Stomach (tissue), 19 donors: ENCODE measurements at places on chromosomes 1 and 21. TPM values are rescaled to one million over a fixed set of nuclear protein-coding genes. Genes with fewer than 3 reads are reported as not detected.

The ARMH1 gene
- 3.7 TPM for total RNA-seq

The LCE2A gene
- not detected for total RNA-seq

The TRAF3IP3 gene
- 9.6 TPM for total RNA-seq

DNA sequence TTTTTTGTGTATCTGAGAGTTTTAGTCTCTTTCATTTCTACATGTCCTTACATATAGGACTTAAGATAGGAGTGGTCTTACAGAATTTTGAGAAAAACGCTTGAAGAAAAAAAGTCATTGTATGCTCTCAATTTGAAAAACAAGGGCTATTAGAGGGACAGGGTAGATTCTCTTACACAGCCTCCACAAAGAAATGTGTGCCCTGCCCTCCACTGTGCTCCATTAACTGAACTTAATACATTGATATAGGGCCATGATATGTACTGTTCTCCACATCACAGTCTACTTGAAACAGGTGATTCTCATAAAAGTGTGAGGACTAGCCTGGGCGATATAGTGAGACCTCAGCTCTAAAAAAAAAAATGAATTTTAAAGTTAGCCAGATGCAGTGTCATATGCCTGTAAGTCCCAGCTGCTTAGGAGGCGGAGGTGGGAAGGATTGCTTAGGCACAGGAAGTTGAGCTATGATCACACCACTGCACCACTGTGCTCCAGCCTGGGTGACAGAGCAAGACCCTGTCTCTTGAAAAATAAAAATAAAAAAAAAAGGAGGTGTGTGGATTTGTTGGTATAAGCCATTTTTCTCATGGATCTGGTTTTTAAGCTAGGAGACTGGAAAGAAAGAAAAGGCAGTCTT, 77.0 kb downstream of the HMCN1 start:
- no peaks in the 10 kb centered on the region for H3K36me3 ChIP-seq
- H3K27ac ChIP-seq, result no peak overlapping the region
- H3K4me1 ChIP-seq, result no peaks in the 10 kb centered on the region
- no peaks in the 10 kb centered on the region for H3K27me3 ChIP-seq

- no peak overlapping the region for H3K4me3 ChIP-seq
- no peaks in the 10 kb centered on the region for H3K36me3 ChIP-seq
- H3K4me1 ChIP-seq, result no peaks in the 10 kb centered on the region
- DNase-seq, result no peak
- H3K27me3 ChIP-seq, result no peaks in the 10 kb centered on the region
Measured at GRCh38 chr1:3049164-3049563, 19.8 kb upstream of the PRDM16 start.
